ENCODE measurements at places on chromosomes 3 and 15.

DNA sequence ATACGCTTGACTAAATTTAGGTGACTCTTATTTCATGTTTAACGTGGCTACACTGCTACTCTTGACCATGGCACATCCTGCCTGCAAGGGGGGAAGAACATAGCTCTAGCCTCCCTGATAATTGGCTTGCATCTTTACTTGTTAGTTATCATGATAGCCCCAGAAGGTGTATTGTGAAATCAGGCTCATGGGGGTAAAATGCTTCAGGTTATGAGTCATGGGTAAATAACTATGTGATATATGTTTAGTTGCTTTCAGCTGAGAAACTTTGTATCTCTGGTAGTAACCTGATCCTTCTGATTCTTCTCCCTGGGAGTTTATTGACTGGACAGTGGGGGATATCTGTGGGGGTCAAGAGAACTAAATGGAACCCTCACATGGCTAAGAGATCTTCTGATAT is 660.8 kb upstream of the UBE2E2 start:
- DNase-seq: no peak

DNA sequence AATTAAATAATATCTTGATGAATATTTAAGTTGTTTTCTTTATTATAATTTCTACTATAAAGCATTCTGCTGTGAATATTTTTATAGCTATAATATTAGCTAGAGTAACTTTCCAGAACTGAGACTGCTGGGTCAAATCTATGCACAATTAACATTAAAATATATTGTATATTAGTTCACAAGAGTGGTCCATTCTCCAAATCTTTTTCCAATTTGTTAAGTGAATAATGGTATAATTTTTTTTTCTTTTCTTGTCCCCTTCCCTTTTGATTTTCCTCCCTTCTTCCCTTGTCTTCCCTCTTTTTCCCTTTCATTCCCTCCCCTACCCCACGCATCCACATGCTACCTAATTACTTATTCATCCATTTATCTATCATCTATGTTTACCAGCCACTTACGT is 977.5 kb downstream of the TUSC7 start:
- no peak for DNase-seq

DNA sequence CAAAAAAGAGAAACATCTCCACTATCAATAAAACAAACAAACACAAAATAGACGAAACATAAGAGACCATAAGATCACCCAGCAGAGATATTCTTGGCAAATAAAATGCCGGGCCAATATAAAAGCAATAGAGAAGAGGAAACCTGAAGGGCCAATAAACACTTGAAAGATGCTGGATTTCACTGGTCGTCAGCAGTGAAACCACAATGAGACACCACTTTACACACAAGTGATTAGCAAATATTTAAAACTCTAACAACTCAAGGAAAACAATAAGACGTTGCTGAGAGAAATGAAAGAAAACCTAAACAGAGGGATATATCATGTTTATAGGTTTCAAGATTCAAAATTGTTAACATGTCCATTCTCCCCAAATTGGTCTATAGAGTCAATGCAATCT is 148.5 kb downstream of the WDR76 start:
- DNase-seq: no peak

GRCh38 chr15:85097250-85097649 is 115.6 kb downstream of the PDE8A start:
- no peak for DNase-seq

DNA sequence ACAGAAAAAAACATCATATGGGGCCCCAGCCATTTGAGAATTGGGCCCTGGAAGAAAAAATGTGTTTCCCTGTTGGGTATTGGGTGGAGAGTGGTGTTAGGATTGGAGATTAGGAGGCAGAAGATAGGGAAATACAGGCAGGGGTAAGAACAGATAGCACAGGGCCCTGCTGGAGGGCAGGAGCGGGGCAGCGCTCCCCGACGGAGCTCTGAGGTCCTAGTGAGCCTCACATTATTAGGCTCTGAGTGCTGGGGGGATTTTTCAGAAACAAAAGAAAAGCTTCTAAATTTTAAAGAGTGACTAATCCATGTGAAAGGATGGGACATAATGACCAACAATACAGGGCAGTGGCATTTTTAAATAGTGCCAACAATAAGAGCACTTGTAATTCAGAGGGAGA is 241.2 kb downstream of the SOX2 start:
- DNase-seq: no peak
